ENCODE measurements at places on chromosomes 11 and 22.

- DNase-seq = no peak
These were observed 419.2 kb downstream of the AASDHPPT start for GRCh38 chr11:106496677-106497076.

GRCh38 chr11:117417342-117417741 is 89.7 kb downstream of the CEP164 start:
- DNase-seq = no peak

DNA sequence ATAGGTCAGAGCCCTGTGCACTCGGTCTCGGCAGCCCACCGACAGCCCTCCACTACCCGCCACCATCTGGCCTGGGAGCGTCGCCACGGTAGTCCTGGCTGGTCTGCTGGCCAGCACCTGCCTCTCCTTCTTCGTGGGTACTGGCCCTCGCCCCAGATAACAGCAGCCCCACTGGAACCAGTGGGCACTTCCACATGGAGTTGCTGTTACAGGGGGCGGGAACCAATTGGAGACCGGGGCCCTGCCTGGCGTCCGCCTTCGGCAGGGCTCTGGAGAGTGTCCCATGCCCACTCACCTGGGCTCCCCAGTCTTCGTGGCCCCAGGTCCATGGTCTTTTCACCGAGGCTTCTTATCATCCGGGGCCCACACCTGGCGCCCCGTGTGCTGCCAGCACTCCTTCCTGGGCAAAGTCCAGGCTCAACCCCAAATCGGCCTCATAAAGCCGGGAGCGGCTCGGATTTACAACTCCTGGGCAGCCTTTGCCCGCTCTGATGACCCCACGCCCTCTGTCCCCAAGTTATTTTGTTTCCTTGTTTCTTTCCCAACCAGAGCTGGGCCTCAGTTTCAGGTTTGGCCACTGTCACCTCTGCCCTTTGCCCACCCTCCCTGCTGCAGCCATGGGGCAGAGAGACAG is 12.9 kb upstream of the EHD1 start:
- DNase-seq = no peak

GRCh38 chr11:123516238-123516637 is 86.2 kb downstream of the GRAMD1B start:
- DNase-seq = no peak

DNA sequence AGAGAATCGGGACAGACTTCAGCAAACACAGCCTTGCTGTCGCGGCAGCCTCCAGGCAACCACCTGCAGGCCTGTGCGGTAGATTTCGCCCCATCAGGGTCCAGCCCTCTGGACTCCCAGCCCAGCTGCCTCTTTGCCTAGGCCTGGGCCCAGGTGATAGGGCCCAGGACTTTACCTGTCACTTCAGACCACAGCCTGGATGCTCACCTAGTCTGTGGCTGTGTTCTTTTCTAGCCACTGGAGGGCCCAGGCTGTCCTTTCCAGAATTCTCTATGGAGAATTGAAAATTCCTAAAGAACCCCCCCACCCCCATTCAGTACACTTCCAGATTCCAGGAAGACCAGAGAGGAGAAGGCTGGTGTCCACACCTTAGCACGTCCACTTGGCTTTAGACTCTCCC is 30.6 kb upstream of the RAB1B start:
- DNase-seq = no peak

DNA sequence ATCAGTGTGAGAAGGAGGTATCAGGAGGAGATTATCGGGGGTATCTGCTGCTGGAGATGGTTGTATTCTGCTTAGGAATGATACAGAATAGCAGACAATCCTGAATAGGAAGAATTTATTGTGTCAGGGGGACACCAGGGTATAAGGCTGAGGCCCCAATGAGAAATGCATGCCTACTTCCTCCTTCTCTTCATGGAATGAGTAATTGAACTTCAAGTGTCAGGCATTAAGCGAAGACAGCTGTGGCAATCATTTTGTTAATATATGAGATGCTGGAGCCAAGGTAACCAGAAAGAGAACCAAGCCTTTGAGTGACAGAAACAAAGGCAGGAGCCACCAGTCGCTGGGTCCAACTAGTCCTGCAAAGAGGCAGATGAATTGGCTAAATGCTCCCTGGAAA is 49.1 kb downstream of the KIRREL3 start:
- no peak for DNase-seq

DNA sequence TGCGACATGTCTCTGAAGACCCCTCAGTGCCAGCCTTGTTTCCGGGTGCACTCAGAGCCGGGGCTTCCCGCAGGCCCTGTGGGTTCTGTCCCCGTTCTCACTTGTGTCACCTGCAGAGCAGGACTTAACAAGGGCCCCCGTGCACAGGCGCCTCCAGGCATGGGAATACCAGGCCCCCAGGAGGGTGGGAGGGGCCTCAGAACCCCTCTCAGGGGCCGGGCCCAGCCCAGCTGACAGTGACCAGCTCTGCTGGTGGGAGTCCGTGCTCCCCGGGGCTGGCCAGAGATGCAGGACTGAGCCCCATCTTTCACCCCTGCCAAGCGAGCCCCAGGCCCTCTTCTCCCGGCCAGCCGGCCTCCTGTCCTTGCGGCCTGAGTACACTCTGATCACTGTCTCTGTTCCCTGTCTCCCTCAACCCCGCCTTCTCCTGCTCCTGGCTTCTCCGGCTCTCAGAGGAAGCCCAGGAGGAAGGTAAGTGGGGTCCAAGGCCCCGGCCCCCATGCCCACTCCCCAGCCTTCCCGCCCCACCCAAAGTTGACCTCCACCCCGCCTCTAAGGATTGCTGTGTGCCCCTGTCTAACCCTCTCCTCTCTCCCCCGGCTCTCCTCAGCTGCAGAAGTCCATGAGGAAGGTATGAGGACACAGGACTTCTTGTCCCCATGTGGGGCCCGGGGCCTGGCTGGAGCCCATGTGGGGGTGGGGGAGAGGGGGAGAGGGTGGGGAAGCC is 5.3 kb downstream of the TNNT3 start:
- no peak for DNase-seq

- DNase-seq = no peak
These were observed 14.4 kb downstream of the DAGLA start for GRCh38 chr11:61694602-61694939.

Data from left ventricle myocardium inferior (tissue), 1 donor.